RKO (cell line): ENCODE measurements at places on chromosomes 5 and 9.

- DNase-seq, result no peak
These were observed 174.6 kb upstream of the ZNF608 start for GRCh38 chr5:124920909-124921666.

- DNase-seq, result peak; percentile 54
These were observed 16.1 kb upstream of the ZNF462 start for GRCh38 chr9:106846857-106847256.

DNA sequence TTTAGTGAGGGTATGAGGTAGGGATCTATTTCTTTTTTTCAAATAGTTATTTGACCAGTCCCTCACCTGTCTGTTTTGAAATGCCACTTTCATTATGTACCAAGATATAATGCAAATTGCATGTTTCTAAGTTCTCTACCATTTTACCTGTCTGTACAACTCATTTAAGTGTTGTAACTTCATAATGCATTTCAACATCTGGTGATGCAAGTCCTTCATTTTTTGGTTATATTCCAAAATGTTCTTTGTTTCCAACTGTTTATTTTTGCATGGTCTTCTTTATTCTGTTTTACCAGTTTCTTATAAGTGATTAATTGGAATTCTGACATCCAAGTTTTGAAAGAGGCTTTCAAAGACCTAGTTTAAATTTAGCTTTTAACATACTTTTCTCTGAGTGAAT, 26.8 kb downstream of the TDRD7 start:
- no peak for DNase-seq

DNA sequence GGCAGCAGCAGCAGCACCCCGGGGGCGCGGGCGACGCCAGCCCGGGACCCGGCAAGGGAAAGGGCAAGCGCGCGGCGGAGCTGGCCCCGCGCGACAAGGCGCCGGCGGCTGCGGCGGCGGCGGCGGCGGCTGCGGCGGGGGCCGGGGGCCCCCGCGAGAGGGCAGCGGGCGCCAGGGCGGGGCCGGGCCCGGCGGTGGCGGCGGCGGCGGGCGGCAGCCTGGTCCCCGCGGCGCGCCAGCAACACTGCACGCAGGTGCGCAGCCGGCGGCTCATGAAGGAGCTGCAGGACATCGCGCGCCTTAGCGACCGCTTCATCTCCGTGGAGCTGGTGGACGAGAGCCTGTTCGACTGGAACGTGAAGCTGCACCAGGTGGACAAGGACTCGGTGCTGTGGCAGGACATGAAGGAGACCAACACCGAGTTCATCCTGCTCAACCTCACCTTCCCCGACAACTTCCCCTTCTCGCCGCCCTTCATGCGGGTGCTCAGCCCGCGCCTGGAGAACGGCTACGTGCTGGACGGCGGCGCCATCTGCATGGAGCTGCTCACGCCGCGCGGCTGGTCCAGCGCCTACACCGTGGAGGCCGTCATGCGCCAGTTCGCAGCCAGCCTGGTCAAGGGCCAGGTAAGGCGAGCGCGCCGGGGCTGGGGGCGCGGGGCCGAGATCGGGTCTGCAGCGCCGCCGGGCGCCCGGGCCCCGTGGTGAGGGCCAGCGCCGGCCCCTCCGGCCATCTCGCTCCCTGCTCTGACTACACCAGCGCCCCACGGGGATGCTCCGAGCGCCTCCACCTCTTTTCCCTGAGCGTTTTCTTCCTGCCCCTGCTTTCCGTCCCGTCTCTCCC, at the start of gene UBE2QL1:
Gene UBE2QL1, plus strand, starts transcription at position 238 of the 843 bp plus-strand sequence. Its CDS starts 35 bp downstream, at position 273.
- no peak for DNase-seq

- no peak for DNase-seq
These were observed 279.7 kb downstream of the NTRK2 start for GRCh38 chr9:84949258-84949657.

GRCh38 chr9:93295031-93295430, 111.1 kb downstream of the WNK2 start:
- DNase-seq, result no peak

- DNase-seq, result no peak
These were observed 61.4 kb downstream of the WDR41 start for GRCh38 chr5:77430726-77431125.

DNA sequence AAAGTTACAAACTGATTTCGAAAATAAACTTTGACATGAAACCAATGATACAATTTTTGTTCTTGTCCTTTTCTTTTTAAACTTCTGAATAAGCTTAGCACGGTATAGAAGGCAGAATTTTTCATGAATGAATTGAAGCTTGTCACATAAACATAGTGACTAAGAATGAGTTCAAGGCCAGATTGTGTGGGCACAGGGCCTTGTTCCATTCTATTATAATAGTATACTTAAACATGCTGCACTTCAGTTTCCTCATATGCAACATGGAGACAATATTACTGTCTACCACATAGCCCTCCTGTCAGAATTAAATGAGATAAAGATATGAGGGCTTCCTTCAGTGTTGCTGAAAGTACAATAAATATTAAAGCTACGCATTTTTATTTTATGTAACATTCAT, 204.2 kb upstream of the HAPLN1 start:
- DNase-seq, result no peak
